T-helper 1 cell (primary cell): ENCODE measurements at places on chromosomes 13 and 19.
A peak's percentile ranks its signal among the peaks of the same experiment; 100 is the strongest.

DNA sequence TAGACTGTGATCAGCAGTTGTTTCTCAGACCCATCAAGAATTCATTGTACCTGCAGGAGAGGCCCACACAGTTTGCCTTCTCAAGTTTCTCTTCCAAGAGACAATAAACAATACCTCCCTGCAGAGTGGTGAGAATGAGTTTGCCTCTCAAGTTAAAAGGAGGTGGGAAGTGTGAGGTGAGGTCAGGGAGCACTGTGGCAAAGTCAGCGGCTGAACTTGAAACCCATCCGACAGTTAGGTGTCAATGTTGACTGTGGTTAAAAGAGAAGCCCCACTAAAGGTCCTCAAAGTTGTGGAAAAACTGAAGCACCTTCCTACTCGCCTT is 72.9 kb upstream of the TSC22D1 start:
- DNase-seq = no peak

DNA sequence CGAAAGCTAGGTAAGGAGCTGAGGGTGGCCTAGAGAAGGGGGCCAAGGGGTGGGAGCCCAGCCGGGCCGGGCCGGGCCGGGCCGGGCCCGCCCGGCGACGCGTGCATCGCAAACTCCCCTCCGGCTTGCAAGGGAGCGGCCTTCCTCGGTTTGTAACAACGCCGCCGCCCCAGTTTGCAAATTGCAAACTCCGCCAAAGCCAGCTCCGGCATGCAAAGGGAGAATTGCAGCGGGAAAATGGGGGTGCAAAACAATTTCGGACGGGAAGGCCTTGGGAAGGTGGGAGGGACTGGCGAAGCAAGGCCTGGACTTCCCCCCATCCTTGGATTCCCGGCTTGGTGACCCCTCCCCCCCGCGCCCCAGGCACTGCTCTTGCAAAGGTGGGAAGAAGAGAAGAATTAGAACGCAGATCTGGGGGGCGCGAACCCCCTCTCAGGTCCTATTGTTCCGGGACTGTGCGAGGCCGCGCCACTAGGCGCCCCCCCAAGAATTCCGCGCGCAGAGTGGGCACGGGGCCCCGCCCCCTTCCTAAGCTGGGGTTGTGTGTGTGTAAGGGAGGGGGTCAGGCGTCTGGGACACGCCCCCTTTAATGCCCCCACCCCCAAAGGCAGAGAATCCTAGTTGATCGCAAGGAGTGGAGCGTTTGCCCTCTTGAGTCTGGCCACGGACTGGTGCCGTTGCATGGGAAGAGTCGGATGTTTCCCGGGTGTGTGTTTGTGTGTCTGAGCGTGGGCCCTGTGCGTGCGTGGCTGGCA is 926 bp downstream of the PRR12 start:
- DNase-seq = peak; percentile 53

DNA sequence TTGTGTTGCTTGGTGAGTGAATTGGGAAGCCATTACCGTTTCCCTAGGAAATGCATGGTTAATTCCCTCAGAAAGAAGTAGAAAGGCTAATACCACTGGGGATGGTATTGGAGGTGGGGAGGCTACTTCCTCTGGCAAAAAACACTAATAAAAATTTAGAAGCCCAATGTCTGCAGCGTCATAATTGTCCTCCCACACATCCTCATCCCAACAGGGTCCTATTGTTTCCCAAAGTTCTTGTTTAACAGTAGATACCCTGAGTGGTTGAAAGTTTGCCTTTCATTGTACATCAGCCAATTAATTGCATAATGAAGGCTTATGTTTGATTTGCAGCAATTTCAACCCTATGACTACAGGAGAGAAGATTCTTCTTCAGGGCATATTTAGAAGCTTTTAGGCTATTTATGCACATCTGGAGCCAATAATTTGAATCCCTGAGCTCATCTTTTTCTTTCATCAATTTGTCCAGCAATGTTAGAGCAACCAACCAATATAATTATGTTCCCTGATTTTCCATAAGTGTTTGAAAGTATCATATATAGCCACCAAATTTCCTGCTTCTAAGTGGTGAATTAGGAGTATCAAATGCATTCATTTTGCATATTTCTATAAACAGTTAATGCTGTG is 491.0 kb downstream of the SLITRK5 start:
- DNase-seq = no peak

DNA sequence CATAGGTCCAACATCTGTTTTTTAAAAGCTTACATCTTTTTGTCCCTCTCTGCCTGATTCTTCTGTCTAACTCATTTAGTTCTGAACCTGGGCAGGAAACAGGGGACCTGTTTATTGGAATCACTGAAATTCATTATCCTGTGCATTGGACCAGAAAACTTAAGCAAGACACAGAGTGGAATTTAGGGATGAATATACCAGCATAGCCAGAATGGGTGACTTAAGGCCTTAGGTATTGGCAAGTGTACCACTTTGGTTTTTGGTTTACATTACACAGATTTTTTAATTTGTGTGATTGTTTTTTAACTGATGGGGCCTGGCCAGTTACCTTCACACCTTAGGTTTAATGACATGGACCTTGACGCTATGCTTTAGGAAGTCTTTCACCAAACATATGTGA is 232.5 kb downstream of the GPC5 start:
- DNase-seq = no peak
